Right hindlimb (tissue), 1 donor: ENCODE measurements at places on chromosomes 13 and 19.

DNA sequence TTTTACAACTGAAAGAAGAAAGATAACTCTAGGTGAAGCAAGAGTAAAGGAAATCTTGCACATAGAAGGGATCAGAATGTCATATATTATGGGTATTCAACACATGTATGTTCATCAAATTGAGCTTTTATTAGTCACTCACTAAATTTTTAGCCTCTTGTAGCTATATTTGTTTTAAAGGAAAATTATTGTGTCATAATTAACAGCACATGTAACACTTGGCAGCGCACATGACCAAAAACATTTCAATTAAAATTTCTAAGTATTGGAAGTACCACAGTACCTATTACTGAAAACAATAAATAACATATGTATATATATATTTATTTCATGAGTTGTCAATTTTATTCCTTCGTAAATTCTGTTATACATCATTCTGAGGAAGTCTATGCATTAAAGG is 2800.4 kb downstream of the PCDH9 start:
- no peak for DNase-seq

- no peak for DNase-seq
These were observed 67.1 kb upstream of the ATP12A start for GRCh38 chr13:24613128-24613527.

GRCh38 chr13:44403461-44404056 is 29.9 kb downstream of the SERP2 start:
- DNase-seq: peak; percentile 46

DNA sequence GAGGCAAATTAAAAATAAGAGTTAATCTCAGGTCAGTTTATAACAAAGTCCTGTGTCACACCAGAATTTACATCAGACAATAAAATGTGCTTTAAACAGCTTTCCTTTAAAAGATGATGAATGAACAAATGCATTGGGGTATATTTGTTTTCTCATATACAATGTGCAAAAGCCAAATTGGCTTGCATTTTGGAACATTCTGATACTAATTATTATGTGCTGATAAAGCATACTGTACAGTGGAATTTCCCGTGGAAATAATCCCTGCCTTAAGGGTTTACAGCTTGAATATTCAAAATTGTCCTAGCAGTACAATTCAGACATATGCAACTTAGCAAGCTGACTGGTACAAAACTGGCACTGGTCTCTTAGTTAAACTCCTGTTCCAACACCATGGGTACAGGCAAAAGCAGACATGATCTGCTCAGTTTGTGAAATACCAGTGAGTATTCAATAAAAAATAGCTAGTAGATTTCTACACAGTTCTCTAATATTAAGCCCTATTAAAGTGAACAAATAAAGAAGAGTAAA is 373.4 kb downstream of the SLITRK1 start:
- no peak for DNase-seq

DNA sequence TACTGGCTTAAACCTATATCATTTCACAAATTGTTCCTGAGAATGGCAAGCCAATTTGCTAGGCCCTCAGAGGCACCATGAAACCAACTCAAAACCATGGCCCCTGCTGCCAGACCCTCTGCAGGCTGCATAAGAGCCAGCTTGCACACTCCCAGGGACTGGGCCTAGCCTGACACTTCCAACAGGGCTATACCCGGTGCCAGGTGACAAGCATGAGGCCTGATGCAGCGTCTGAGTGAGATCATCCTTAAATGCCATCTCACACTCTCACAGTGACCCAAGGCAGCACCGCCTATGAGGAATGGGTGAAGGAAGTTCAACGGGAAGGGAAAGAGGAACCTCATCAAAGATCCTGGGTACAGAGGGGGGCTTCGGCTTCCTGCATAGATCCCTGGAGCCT is 65.6 kb downstream of the C13orf42 start:
- DNase-seq: no peak

GRCh38 chr19:33462112-33462791 is 59.3 kb downstream of the PEPD start:
- no peak for DNase-seq

- no peak for DNase-seq
These were observed 541 bp downstream of the ELF1 start for GRCh38 chr13:41018602-41018948.

GRCh38 chr13:35694549-35695447 is 218.3 kb upstream of the MAB21L1 start:
- DNase-seq: peak; percentile 50

DNA sequence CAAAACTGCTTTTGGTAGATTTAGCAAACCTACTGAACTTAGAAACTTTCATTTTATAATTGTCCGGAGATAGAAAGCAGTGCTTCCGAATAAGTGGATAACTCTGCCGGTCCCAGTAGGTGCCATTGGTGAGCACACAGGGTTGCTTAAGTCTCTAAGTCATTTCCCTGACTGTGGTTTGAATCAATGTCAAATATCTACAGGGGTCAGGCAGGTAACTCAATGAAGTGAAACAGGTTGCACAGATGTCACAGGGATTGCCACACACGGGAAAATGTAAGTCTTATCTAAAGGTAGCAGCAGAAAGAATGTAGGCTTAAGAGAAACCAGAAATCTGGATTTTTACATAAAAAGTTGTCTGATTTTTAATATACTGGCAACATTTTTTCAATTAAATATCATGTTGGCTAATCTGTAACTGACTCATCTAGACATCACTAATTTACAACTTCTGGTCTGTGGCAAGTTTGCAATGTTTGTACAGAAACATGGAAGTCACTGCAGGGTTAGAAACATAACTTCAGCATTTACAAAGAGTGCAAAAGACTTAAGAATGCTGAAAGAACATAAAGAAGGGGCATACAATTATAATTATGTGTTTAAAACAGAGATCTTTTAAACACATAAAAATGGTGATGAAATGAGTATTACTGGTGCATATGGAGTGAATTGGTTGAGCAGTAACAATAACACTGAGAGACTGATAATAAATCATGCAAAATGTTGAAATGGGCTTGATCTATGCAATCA is 14.3 kb upstream of the LRRC63 start:
- no peak for DNase-seq

GRCh38 chr13:98232456-98232855 is 55.4 kb upstream of the RNF113B start:
- DNase-seq: no peak

DNA sequence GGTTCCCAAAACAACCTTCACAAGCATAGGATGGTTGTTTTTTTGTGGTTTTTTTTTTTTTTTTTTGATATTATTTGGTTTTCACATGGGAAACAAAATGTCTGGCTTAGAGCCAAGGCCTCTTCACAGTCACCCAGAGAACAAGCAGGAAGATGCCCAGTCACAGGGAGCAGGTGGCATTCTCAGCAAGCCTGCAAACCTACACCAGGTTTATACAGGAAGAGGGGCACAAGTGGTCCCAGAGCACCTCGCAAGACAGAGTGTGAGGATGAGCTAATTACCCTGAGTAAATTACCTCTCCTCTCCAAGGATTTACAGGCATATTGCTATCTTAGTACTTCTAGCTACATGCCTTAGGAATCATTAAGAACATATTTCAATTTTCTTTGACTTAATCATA is 1375.6 kb downstream of the EFNB2 start:
- DNase-seq: no peak

DNA sequence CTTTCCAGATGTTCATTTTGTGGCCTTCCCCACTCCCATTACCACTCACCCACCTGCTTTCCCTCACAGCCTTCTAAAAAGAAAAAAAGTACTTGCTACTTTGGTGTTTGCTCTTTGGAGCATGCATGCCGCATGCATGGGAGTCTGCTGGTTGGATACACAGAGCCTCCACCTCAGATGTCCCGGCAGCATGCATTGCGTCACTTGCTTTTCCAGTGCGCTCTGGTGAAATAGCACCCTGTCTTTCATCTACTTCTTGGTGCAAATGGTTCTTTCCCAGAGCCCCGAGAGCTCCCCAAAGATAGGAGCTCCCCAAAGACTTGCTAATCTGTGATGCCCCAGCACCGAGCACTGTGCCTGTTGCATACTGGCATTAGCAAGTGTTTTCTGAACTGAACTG is 333.2 kb upstream of the ZNF507 start:
- DNase-seq: no peak

DNA sequence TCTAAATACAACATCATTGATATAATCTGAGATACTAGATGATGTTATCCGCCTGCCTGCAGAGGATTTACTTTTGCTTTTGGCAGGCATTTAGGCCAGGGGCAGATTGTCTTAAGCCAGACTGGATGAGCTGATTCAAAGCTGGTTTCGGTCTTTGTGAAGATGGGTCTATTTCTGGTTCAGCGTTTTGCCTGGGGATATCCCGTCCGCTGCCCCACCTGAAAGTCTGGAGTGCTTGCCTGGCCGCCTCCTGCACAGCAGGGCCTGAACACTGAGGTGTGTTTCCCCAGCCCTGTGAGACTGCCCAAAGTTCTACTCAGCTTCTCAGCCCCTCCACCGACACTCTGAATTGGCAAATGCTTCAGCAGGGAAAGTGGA is 149.7 kb downstream of the KATNAL1 start:
- no peak for DNase-seq

GRCh38 chr13:51728972-51729371 is 75.0 kb downstream of the DHRS12 start:
- DNase-seq: no peak

DNA sequence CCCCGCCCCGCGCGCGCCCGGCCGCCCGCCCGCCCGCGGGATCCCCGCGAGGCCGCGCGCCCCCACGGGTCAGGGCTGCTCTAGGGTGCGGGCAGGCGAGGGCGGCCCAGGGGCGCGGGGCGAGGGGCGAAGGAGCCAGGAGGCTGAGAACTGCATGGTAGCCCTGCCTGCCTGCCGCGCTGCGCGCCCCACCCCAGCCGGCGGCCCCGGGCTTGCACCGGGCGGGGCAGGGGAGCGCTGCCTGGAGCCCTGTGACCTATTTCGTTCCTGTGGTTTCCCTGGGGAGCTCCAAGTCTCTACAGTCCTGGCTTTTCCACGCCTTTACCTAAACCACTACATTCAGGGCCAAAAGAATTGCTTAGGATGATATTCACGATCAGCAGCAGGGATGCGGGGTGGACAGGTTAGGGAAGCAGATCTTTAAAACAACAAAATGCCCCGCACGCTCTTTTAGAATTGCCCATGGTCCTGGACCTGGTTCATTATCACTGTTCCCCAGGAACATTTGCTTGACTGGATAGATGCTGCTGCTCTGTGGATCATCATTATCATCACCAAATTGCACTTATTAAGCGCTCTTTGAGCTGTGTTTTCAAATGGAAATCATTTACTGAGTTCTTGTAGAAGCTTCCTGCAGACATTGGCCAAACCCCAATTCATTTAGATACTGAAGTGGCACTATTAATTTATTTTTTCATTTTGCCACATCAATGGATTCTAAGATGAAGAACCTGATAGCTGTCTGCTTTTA is 421 bp upstream of the GPR12 start:
- no peak for DNase-seq

GRCh38 chr13:109672545-109672944 is 113.8 kb downstream of the IRS2 start:
- no peak for DNase-seq

- DNase-seq: peak; percentile 46
These were observed 18.4 kb upstream of the CCL25 start for GRCh38 chr19:8034178-8034525.

GRCh38 chr19:14582894-14583340 is at the start of gene CLEC17A:
Gene CLEC17A, plus strand, starts transcription at chr19:14583084. Its CDS starts 77 bp downstream, at chr19:14583161.
- no peak for DNase-seq
